Ovary (tissue), 10 donors: ENCODE measurements at places on chromosomes 1 and 21. TPM values are rescaled to one million over a fixed set of nuclear protein-coding genes. Genes with fewer than 3 reads are reported as not detected.

The WLS gene
- polyA plus RNA-seq, result 303 TPM

The NR1I3 gene
- polyA plus RNA-seq, result not detected

The ACTN2 gene
- polyA plus RNA-seq, result 1.6 TPM

The C1orf159 gene
- polyA plus RNA-seq, result 8.5 TPM

The CLDN19 gene
- not detected for polyA plus RNA-seq

The CA6 gene
- polyA plus RNA-seq, result not detected

The AMY1B gene
- polyA plus RNA-seq, result not detected

The S100A14 gene
- 0.40 TPM for polyA plus RNA-seq

The TAS1R3 gene
- 0.24 TPM for polyA plus RNA-seq

The MATN1 gene
- polyA plus RNA-seq, result 0.52 TPM

The ZNF593 gene
- 1.8 TPM for polyA plus RNA-seq

The ZNF683 gene
- polyA plus RNA-seq, result not detected

The NCF2 gene
- polyA plus RNA-seq, result 15.9 TPM

The ADAMTS1 gene
- polyA plus RNA-seq, result 155 TPM

The FLG2 gene
- polyA plus RNA-seq, result not detected

The MPZL1 gene
- 180 TPM for polyA plus RNA-seq

The CHODL gene
- polyA plus RNA-seq, result 2.6 TPM

The IFNGR2 gene
- polyA plus RNA-seq, result 43.7 TPM

The GCSAML gene
- 0.52 TPM for polyA plus RNA-seq

DNA sequence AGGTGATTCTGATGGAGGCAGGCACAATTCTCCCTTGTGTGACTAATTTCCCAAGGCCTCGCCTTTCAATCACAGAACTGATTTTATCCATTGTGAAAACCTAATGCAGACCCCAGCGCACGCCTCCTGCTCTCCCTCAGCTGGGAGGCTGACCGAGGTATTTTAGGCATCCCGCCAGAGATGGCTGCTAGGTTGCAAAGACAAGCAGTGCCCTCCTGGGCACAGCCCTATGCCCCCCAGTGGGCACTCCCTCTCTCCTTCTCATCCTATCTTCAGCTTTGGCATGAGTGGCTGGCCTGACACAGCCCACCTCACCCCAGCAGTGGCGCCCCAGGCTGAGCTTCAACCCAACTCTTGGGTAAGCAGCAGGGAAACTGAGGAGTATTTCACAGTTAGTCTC, 24.2 kb upstream of the ZNF648 start:
- no peaks in the 10 kb centered on the region for H3K36me3 ChIP-seq
- H3K4me1 ChIP-seq, result peaks cover 2% of the 10 kb centered on the region
- no peak for DNase-seq
- H3K27ac ChIP-seq, result no peak overlapping the region

DNA sequence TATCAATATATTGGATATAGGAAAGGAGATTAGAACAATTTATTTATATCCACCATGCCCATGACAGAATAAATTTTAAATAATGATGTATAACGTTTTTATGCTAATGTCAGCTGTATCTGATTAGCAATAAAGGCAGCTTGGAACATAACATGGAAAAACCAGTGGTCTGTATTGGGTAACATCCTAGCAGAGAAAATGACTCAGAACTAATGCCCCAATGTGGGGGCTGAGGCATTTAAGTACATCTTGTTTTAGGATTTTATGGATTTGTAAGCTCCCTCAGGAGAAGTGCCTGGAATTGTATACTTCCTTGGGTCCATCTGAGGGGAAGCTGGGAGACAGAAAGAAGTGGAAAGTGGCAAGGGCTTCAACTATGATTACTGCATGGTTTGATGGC, 82.3 kb downstream of the HMCN1 start:
- H3K36me3 ChIP-seq, result no peaks in the 10 kb centered on the region
- no peaks in the 10 kb centered on the region for H3K4me1 ChIP-seq
- H3K4me3 ChIP-seq, result no peak overlapping the region
- no peak overlapping the region for H3K27ac ChIP-seq
- DNase-seq, result no peak

DNA sequence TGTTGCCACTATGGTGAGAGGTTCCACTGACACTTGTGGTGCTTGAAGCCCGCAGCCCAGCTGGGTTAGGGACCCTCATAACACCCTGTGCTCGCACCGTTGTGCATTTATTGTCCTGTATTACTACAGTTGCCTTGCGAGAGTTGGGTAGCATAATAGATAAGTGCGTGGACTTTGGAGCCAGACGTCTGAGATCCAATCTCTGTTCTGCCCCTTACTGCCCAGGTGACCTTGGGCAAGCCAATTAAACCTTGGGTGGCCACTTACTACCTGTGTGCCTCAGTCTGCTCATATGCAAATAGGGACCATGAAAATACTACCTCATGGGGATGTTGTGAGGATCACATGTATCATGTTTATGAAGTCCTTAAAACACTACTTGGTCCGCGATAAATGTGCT, 13.3 kb downstream of the C8B start:
- no peak overlapping the region for H3K4me3 ChIP-seq
- no peaks in the 10 kb centered on the region for H3K36me3 ChIP-seq
- H3K4me1 ChIP-seq, result no peaks in the 10 kb centered on the region
- no peak overlapping the region for H3K27ac ChIP-seq
- H3K27me3 ChIP-seq, result no peaks in the 10 kb centered on the region
- no peak for DNase-seq

DNA sequence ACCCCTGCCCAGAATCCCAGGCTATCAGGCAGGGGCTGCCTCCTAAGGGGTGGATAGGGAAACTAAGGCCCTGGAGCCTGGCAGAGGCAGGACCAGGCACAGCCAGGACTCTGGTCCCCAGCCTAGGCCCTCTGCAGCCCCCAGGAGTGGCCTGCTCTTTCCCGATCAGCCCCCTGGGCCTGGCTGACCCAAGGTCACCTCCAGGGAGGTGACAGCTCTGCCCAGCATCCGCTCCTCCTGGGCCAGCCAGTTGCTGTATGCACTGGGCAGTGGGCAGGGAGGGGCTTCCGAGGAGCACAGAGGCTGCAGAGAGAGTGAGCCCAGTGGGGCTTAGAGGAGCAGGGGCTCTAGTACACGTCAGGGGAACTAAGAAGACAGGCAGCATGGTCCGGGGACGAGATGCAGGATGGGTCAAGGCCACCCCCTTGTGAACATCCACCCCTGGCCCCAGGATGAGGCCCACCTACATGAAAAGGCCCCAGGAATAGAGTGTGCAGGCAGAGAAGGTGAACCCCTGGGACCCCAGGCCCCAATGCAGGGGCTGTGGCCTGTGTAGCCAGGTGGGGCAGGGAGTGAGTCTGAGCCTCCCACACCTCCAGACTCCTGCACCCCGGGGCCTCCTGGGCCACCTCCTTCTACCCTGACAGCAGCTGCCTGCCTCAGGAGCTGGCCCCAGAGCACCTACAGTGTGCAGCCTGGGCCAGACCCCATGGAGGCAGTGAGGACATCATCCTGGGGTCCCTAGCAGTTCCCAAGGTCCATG, 32.8 kb downstream of the WNT9A start:
- peaks cover 10% of the 10 kb centered on the region for H3K4me1 ChIP-seq
- no peak overlapping the region for H3K27ac ChIP-seq
- no peaks in the 10 kb centered on the region for H3K36me3 ChIP-seq
- no peak overlapping the region for H3K4me3 ChIP-seq

- no peak overlapping the region for H3K4me3 ChIP-seq
- H3K36me3 ChIP-seq, result no peaks in the 10 kb centered on the region
- no peak overlapping the region for H3K27ac ChIP-seq
- H3K27me3 ChIP-seq, result no peaks in the 10 kb centered on the region
- H3K4me1 ChIP-seq, result no peaks in the 10 kb centered on the region
These were observed 38.3 kb downstream of the NRDC start for GRCh38 chr1:51840182-51840581.

DNA sequence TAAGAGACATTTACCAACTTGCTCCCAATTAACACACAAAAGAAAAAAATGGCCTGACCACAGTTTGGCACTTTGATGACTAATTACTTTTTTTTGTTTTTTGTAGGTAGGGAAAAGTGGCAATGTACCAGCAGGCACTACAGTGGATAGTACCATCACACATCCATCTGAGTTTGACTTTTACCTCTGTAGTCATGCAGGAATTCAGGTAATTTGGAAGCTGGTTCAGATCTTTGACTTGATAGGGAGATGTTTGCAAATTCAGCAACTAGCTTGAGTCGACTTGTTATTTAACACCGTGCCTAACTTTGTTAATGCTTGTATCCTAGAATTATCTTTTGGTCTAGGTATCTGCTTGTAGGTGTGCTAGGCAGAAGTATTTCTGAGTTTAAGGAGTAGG, 33.0 kb upstream of the AGO1 start:
- H3K27ac ChIP-seq, result no peak overlapping the region
- no peak for DNase-seq
- H3K4me3 ChIP-seq, result no peak overlapping the region
- H3K27me3 ChIP-seq, result no peaks in the 10 kb centered on the region

GRCh38 chr1:40650075-40650474, 15.4 kb downstream of the RIMS3 start:
- H3K4me1 ChIP-seq, result no peaks in the 10 kb centered on the region
- H3K36me3 ChIP-seq, result no peaks in the 10 kb centered on the region
- no peak for DNase-seq
- H3K4me3 ChIP-seq, result no peak overlapping the region
- no peak overlapping the region for H3K27ac ChIP-seq

- no peaks in the 10 kb centered on the region for H3K4me1 ChIP-seq
- H3K4me3 ChIP-seq, result no peak overlapping the region
- H3K27ac ChIP-seq, result no peak overlapping the region
- no peaks in the 10 kb centered on the region for H3K36me3 ChIP-seq
These were observed 625.1 kb downstream of the PTPRU start for GRCh38 chr1:29861446-29861845.

DNA sequence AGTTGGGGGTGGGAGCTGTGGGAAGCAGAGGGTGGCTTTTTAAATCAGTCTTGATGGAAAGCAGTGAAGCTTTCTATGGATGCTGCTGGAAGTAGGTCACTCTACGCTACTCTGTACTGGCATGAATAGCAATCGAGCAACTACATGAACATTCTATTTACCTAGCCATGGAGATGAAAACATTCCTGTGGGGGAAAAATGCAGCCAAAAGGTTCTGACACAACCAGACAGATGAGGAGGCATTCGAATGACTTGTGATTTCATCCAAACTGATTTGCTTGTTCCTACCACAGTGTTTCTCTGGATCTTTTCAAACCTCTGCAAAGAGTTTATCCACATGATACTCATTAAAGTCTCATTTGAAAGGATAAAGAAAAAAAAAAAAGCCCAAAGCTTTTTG, 95.0 kb downstream of the ASTN1 start:
- H3K4me3 ChIP-seq, result no peak overlapping the region
- H3K27me3 ChIP-seq, result no peaks in the 10 kb centered on the region
- H3K4me1 ChIP-seq, result no peaks in the 10 kb centered on the region
- H3K36me3 ChIP-seq, result no peaks in the 10 kb centered on the region
- no peak for DNase-seq

DNA sequence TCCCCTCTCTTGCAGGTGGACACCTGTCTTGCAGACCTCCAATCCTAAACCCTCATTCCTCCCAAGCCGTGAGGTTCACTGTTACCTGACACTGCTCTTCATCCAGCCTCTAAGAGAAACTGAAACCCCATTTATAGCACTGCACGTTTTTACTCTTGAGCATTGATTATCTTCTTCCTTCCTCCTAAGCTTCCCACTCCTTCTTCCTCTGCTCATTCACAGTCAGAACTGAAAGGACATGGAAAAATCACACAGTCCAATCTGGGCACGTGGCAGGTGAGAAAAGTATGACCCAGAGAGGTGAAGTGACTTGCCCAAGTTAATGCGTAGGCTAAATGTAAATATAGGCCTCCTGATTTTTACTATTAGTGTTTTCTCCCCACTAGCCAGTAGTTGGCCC, 43.4 kb upstream of the SLC2A1 start:
- H3K27ac ChIP-seq, result no peak overlapping the region
- H3K27me3 ChIP-seq, result no peaks in the 10 kb centered on the region
- no peak overlapping the region for H3K4me3 ChIP-seq
- no peaks in the 10 kb centered on the region for H3K36me3 ChIP-seq

DNA sequence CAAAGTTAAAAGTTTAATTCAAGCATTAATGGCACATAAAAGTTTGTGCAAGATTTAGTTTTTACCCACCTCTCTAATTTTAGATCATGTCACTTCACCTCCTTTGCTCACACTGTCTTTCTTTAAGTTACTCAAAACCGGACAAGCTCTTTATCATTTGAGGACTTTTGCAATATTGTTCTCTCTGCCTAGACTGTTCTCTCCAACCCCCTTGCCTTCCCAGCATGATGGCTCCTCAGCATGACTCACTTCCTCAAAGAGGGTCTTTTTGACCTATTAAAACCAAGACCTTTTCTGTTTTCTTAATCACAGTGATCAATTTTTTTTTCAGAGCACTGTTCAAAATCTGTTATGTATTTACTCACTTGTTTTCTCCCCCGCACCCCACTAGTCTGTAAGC, 61.3 kb downstream of the XKR8 start:
- DNase-seq, result no peak
- H3K27ac ChIP-seq, result no peak overlapping the region
- no peaks in the 10 kb centered on the region for H3K27me3 ChIP-seq
- no peak overlapping the region for H3K4me3 ChIP-seq

- no peak overlapping the region for H3K27ac ChIP-seq
- H3K4me3 ChIP-seq, result no peak overlapping the region
- H3K36me3 ChIP-seq, result no peaks in the 10 kb centered on the region
- DNase-seq, result no peak
- no peaks in the 10 kb centered on the region for H3K27me3 ChIP-seq
These were observed 9.3 kb upstream of the RSRP1 start for GRCh38 chr1:25256578-25256965.

DNA sequence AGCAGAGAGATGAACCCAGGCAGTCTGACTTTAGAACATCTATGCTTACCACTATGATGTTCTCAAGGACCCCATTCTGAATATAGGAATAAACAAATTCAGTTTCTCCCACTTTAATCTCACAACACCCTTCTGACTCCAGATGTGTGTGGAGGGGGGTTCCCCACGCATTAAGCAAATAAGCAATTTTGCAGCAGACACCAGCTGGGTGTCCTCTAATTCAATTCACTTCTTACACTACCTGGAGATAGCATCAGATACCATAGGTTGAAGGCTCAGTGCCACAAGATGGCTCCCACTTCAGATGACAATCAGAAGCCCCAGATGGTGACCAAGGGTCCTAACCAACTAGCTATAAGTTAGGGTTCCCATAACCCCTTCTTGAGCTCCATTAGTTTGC, 30.3 kb upstream of the CEP350 start:
- H3K27ac ChIP-seq, result no peak overlapping the region
- no peak for DNase-seq
- H3K27me3 ChIP-seq, result no peaks in the 10 kb centered on the region
- no peaks in the 10 kb centered on the region for H3K36me3 ChIP-seq
- no peaks in the 10 kb centered on the region for H3K4me1 ChIP-seq

- H3K4me1 ChIP-seq, result no peaks in the 10 kb centered on the region
- no peaks in the 10 kb centered on the region for H3K36me3 ChIP-seq
- no peaks in the 10 kb centered on the region for H3K27me3 ChIP-seq
- DNase-seq, result no peak
- H3K27ac ChIP-seq, result no peak overlapping the region
- no peak overlapping the region for H3K4me3 ChIP-seq
These were observed 103.3 kb upstream of the KCND3 start for GRCh38 chr1:112092656-112093371.

DNA sequence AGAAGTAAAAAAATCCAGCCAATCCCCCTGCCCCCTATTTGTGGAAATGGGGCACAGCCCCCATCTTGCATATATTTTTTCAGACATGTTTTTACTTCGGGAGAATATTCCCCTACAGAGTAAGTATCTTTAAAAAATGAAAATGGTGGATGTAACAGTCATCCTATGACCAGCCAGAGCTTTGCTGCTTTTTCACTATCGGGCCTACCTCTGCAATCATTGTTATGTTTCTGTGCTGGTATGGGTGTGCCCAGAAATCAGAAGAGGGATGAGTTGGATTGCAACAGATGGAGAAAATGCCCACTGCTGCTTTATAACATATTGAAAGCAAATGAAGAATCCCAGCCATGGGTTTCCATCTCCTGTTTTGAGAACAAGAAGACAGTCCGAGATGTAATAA, 2.9 kb downstream of the CD247 start:
- no peak for DNase-seq
- no peaks in the 10 kb centered on the region for H3K27me3 ChIP-seq
- no peak overlapping the region for H3K4me3 ChIP-seq
